ENCODE measurements at places on chromosomes 3 and 15. TPM values are rescaled to one million over a fixed set of nuclear protein-coding genes. Genes with fewer than 3 reads are reported as not detected.

The GOLGA8J gene
- not detected for polyA plus RNA-seq

The SCG3 gene
- polyA plus RNA-seq = 0.12 TPM

The IL20RB gene
- polyA plus RNA-seq = 85.1 TPM

The LTK gene
- 0.26 TPM for polyA plus RNA-seq

The ARNT2 gene
- 0.33 TPM for polyA plus RNA-seq

The PARP6 gene
- 28.4 TPM for polyA plus RNA-seq

The GP9 gene
- not detected for polyA plus RNA-seq

The TM2D3 gene
- 19.0 TPM for polyA plus RNA-seq

The MYO5C gene
- 4.9 TPM for polyA plus RNA-seq

The IQCF6 gene
- not detected for polyA plus RNA-seq

The SKOR1 gene
- 0.16 TPM for polyA plus RNA-seq

The PLXND1 gene
- 18.7 TPM for polyA plus RNA-seq

The ST8SIA2 gene
- 0.02 TPM for polyA plus RNA-seq

The SGO1 gene
- polyA plus RNA-seq = 1.9 TPM

The TM4SF4 gene
- polyA plus RNA-seq = 0.12 TPM

The MKRN2OS gene
- polyA plus RNA-seq = 9.0 TPM

The CDHR4 gene
- polyA plus RNA-seq = 0.04 TPM

The CCR1 gene
- polyA plus RNA-seq = 0.47 TPM

The NLGN1 gene
- polyA plus RNA-seq = 0.26 TPM

The GANC gene
- 14.1 TPM for polyA plus RNA-seq

The ROPN1 gene
- not detected for polyA plus RNA-seq

Measured in esophagus (tissue), 2 donors.